HuH-7.5 (cell line): ENCODE measurements at places on chromosomes 1 and 21.
A peak's percentile ranks its signal among the peaks of the same experiment; 100 is the strongest.

DNA sequence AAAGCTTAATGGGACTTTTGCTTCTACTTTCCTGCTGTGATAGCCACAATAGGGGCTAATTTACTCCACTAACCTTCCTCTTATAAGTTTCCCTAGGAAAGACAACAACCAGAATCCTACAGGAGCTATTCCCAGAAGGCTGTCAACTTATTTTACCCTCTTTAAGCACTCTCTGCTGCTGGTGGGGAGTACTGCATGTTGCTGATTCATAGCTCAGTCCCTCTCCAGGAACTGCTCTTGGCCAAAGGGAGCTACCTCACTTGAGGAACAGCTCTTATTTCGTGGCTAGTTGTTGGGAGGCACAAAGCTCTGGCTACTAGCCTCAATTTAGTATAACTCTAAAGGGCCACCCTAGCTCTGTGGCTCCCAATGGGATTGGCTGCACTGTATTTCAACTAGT is 37.2 kb downstream of the ADSS2 start:
- DNase-seq, result no peak

DNA sequence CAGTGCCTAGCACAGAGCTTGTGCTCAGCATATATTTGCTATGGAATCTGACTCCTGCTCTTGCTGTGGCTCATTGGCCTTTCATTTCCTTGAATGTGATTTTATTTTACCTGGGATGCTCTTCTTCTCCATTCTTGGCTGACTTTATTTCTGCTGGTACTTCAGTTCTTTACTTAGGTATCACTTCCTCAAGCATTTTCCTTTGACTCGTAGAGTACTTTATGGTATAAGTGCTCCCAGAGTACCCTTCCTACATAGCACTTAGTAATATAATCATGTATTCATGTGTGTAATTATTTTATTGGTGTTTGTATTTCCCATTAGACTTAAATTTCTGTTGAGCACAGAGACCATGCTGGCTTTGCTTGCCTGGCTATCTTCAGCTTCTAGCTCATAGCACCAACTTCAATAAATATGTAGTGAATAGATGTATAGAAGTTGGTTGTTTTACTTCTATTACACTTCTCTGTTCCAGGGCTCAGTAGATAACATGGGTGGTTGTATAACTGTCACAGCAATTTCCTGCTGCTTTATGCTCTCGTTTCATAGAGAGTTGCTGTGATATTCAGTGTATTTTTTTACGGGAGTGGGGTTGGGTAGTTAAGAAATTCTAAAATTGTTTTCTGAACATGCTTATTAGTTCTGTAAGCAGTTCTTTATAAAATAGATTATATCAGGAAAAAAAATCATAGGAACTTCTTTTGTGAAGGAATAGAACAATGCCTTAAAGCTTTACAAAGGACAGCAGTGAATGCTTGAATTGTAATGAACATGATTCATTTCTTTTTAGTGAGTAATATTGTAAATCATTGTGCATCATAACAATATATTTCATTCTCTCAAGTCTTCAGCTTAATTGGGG is 112.2 kb downstream of the NEK7 start:
- no peak for DNase-seq

- no peak for DNase-seq
These were observed 44.6 kb downstream of the MIGA1 start for GRCh38 chr1:77824079-77824478.

- DNase-seq, result no peak
These were observed 825 bp downstream of the TMEM39B start for GRCh38 chr1:32073299-32074229.

GRCh38 chr1:18668750-18669404 is 38.2 kb downstream of the PAX7 start:
- no peak for DNase-seq

- no peak for DNase-seq
These were observed 1147.3 kb downstream of the NCAM2 start for GRCh38 chr21:22145545-22145944.

- DNase-seq, result no peak
These were observed 23.5 kb downstream of the SMYD3 start for GRCh38 chr1:246483569-246483933.

DNA sequence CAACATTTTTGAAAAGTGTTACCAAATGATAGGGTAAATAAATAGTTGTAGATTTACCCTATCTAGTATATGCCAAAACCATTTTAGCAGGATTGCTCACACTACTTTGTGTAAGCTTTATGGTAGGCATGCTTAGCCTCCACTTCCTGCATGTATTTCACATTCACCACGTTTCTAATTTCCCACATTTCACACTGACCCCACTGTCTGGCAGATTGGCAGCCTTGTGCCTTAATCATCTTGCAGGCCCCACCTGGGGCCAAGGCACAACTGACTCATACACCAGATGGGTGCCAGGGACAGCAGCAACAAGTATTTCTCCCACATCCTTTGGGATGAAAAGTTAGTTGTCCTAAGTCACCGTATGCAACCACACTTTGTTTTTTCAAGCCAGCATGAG is 21.2 kb upstream of the CENPF start:
- DNase-seq, result no peak

GRCh38 chr1:171254859-171255258 is 6.6 kb downstream of the FMO1 start:
- no peak for DNase-seq

DNA sequence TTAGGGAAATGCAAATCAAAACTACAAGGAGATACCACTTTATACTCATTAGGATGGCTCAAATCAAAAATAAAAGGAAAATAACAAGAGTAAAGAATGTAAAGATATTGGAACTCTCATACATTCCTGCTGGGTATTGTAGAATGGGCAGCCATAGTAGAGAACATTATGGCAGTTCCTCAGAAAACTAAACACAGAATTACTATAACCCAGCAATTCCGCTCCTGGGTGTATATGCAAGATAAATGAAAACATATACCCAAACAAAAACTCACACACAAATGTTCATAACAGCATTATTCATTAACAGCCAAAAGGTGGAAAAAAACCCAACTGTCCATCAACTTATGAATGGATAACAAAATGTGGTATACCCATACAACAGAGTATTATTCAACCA is 11.4 kb downstream of the BEND5 start:
- no peak for DNase-seq

- DNase-seq, result no peak
These were observed 320.7 kb downstream of the AJAP1 start for GRCh38 chr1:4974981-4975685.

DNA sequence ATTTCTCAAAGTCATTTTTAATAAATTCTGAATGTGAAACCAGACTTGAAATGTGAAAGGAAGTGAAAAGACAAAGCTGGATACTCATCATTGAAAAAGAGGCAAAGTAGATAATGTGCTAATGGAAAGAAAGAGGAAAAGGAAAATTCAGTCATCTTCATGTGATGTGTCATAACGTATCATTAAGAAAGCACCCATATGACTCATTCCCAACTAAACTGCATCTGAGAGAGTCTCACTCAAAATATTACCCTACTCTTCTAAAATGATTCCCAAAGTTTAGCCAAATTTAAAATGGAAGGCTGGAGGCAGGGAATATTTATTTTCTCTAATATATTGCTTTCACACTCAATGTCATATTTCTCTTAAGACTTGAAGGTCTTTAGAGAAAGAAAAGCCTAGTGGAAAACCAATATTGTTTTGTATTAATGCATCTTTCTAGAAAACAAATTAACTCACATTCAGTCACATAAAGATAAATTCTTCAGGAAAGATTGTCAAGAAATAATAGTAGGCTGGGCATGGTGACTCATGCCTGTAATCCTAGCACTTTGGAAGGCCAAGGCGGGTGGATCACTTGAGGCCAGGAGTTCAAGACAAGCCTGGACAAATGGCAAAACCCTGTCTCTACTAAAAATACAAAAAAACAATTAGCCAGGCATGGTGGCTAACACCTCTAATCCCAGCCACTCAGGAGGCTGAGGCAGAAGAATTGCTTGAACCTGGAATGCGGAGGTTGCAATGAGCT is 129.9 kb downstream of the SLC30A10 start:
- no peak for DNase-seq

DNA sequence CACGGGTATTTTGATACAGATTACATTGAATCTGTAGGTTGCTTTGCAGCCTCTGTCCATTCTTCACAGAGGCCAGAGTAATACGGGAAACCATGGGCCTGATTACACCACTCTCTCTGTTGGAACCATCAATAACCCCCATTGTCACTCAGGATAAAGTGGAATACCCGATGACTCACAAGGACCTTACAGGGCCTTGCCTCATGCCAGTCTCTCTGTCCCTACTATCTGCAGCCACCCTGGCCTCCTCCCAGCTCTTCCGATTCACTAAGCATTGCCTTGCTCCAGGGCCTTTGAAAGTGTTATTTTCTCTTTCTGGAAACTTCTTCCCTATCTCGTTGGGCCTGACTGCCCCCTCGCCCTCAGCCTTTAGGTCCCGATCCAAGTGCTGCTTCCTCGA is 61.7 kb downstream of the HMGB4 start:
- DNase-seq, result no peak

- DNase-seq, result peak; percentile 29
These were observed at the start of gene RGL1 for GRCh38 chr1:183804916-183805841. Gene RGL1 (plus strand): TSS chr1:183805120. CDS start chr1:183805298, 178 bp downstream.

GRCh38 chr1:243343970-243344937 is 88.4 kb downstream of the SDCCAG8 start:
- DNase-seq, result peak; percentile 27

DNA sequence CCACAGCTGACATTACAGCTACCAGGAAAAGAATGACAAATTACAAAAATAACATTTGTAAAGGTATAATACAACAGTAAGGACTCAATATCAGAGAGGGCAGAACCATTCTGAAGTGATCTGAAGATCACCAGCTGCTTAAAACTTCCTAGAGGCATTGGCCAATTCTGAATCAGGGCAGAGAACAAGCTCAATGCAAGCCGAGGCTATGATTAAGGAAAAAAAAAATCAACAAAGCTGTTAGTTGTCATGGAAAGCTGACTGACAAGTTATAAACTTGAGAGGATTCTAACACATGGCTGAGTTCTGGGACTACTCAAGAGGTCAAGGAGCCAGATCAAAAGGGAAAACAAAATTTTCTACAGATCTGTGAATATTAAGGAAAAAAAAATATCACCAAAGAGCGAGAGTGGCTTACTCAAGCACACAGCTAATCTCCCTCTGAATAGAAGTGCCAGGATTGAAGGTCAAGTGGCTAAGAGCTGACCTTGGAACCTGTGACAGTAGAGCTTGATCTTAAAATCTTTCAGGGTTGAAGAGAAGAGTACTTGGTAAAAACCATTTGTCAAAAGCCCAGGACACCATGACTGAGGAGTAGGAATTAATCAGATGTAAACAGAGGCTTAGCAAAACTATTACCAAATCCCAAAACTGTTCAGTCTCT is 383.4 kb downstream of the USP25 start:
- DNase-seq, result no peak

DNA sequence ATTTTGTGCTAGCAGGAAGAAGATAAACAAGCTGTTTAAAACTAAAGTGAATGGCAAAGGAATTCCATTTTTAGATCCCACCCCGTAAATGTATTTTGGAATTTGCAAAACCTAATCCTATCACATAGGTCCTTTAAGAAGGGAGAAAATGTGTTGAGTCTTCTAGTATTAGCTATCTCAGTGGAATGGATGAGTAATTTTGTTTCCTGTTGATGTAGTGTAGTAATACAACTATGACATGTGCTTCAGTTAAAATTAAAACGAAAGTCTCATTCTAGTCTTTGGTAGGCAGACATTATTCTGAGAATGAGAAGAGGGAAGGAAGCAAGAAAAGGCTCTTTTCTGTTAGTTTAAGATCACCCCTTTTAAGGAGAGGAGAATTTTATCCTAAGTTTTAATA is 265.9 kb upstream of the C1orf105 start:
- DNase-seq, result no peak

DNA sequence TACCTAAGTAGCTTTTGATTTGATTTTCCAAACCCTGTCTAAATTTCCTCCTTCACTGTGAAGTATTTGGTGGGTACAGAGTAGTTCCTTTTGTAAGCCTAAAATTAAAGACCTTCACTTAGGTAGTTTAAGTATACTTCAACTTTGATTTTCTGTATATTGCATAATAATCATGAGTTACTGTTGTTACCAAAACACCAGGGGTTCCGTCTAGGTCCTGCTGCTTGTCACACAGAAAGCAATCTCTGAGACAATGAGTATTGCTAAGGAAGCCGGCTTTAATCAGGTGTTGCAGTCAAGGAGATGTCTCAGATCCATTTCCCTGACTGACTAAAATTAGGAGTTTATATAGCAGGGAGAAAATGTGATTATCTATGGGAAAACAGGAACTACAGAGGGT is 15.3 kb downstream of the RPS6KC1 start:
- no peak for DNase-seq

DNA sequence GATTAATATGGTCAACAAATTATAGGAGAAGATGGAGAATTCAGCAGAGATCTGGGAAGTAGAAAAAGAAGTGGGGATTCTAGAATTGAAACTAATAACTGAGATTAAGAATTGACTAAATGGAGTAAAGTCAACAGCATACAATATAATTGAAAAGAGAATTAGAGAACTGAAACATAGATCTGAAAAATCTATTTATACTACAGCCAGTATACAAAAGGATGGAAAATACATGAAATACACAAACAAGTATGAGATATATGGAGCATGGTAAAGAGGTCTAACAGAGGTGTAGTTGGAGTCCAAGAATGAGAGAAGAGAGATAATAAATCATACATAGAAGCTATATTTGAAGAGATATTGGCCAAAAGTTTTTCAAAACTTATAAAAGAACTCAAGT is 235.2 kb downstream of the FGGY start:
- no peak for DNase-seq

DNA sequence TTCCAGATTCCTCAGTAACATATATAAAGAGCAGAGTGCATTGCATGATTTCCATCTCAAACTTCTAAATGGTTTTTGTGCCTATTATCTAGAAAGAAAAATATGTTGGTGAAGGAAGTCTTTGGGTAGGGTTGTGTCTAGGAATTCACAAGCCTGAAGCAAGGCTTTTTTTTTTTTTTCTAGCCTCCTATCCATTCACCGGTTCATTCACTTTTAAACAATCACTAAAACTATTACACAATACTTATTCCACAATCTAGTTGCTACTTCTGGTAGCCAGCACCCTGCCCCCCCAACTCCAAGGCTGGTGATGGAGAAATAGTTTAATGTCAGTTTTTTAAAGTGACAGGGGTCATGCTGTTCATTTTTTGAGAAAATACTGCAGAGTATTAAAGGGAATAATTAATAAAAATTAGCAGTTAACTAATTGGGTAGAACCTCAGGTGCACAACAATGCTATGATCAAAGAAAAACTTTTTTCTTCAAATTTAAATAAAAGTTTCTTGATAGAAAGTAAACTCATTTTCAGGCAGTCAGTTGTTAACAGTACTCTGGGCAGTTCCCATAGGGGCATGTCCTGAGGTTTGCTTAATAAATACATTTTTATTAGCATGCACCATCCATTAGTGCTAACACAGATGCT is 10.9 kb downstream of the IRF2BP2 start:
- DNase-seq, result peak; percentile 66

DNA sequence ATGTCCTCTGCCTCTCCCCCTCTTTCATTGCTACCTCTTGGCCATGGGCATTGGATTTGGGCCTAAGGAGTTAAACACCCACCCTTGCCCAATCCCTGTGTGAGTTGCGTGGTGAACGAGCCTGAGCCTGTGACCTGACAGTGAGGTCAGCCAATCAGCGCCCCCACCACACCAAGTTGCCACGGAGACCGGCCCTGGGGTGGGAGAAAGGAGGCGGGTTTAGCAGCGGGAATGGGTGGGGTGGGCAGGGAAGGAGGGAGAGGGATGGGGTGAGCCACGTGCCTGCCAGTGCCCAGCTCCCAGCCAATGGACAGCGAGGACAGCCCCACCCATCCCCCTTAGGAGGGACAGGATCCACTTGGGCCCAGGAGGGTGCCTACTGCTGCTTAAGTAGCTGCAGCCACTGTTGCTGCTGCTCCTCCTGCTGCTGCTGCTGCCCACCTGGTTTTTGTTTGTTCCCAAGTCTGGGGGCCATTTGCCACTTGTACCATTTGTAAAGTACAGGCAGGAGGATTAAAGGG is 9.5 kb downstream of the ZBTB7B start:
- no peak for DNase-seq
